ENCODE measurements at places on chromosomes 11 and 22.

GRCh38 chr22:50148991-50149721 is 21.4 kb upstream of the PANX2 start:
- DNase-seq, result no peak

DNA sequence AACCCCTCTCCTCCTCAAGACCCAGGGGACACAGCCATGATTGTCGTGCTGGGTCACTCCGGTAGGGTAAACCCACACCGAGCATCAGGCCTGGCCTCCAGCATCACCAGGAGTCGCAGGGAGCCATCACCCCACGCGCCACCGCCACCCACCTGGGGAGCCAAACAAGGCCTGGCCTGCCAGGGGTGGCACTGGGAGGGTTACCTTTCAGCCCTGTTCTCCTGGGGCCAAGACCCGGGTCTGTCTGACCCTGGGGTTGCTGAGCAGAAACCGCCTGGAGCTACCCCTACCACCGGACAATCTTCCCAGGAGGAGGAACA is 39.3 kb upstream of the NNMT start:
- no peak for DNase-seq

- no peak for DNase-seq
Observed at GRCh38 chr11:33405834-33406602, 148.8 kb downstream of the HIPK3 start.

DNA sequence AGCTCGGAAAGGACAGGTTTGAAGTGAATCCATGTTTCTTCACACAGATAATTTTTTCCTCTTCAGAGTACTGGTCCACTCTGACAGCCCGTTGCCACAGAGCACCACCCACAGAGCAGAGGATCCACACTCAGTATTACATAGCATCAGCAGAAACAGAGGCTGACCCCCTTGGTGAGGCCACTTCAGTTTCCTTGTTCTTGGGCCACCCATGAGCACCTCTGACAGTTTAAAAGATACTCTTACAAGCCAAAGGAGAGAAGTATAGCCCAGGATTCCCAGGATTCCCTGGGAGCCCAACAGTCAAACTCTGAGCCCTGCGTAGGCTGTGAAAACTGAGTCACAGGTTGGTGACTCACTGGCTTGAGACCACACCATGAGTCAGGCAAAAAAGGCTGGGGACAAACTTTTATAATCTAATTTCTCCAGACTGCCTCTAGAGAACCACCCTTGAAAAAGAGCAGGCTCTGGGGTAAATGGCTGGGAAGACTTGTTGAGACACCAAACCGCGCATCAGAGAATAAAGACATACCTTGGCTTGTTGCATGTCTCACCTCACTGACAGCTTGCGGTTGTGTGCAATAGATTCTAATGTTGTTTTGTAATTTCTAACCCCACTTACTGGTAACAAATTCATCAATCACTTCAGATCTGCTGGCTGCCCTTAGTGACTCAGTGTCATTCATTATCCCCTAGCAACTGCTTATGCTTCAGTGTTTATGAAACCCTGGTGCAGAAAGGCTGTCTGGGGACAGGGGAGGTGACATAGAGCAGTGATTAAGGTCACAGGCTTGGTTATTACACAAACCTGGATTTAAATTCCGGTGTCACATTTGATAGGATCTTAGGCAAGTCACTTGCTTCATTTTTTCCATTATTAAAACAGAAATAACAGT is 56.9 kb upstream of the PRSS23 start:
- no peak for DNase-seq

DNA sequence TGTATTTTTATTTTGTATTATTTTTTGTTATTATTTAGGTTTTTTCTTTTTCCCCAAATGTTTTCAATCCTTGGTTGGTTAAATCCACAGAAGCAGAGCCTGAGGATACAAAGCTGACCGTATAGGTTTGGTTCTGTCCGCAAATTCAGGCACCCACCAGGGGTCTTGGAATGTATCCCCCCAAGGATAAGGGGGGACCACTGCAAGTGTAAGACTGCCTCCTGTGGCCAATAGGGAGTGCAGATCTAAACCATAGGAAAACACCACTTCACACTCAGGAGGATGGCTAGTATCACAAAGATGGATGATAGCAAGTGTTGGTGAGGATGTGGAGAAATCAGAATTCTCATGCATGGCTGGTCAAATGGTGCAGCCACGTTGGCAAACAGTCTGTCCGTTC is 20.0 kb downstream of the CPT1A start:
- DNase-seq, result no peak

DNA sequence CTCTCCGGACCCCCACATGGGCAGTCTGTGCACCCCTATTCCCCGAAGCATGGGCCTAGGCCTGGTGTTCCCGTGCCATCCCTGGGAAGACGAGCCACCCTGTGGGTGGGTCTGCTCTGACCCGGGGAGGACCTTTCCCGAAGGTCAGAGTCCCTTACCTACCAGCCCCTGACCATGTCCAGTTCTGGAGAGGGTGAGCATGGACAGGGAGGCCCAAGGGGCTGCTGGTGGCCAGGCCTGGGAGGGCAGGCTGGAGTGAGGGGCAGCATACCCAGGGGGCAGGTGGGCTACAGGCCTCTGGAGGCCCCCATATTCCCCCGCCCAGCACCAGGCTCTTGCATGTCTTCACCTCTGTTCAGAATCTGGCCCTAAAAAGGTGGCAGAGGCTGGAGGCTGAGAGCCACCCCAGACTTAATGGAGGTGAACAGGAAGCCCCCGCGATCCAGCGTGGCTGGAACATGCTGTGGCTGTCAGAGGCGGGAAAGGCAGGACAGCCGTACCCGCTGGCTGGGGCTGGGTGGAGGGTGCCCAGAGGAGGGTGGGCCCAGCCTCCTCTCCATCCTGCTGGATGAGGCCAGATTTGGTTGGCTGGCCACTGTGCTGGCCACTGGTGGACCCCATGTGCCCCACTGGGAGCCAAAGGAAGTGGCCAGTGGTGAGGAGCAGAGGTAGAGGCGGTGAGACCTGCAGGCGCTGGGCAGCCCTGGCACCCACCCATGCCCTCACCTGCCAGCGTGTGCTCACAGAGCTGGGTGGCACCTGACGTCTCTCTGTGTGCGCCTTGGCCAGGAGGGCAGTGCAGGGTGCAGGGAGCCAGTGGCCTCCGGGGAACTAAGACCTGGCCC is 11.2 kb upstream of the SYT8 start:
- DNase-seq, result no peak

- DNase-seq, result no peak
Observed at GRCh38 chr22:26890870-26891269, 233.5 kb downstream of the MIAT start.

GRCh38 chr22:23913661-23914353 is 19.6 kb downstream of the MIF start:
- DNase-seq, result peak; percentile 74

DNA sequence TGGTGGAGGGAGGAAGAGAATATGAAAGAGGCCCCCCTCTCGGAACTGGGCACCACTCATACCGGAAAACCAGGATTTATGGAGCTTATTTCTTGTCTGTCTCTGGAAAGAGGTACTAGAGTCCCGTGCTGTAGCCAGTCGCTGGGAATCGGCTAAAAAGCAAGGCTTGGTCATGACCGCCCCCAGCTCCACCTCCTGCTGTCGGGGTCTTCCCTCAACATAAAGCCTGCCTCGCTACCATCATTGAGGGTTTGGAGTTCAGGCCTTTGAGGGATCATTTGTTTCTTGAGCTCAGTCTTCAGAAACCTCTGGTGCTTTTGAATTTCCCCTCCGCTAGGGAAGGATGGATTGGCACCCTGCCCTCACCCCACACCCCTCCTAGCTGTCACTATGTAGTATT is 97.1 kb downstream of the TSPAN18 start:
- DNase-seq, result no peak

DNA sequence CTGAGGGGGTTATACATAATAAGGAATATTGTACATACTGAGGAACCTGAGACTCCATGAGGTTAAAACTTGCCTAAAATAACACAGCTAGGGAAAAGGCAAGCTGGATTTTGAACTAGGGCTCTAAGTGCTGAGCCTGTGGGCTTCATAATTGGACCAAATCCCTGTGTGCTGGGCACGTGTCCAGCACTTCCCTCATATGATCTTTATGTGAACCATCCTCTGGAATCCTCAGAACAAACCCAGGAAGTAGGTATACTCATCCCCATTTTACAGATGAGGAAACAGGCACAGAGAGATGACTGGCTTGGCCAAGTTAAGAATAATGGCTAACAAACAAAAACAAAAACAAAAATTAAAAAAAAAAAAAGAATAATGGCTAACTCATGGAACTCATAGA is 14.9 kb downstream of the RTN4RL2 start:
- DNase-seq, result no peak

GRCh38 chr11:120660024-120660565 is 148.5 kb downstream of the GRIK4 start:
- no peak for DNase-seq

- no peak for DNase-seq
Observed at GRCh38 chr11:693887-694562, 997 bp downstream of the DEAF1 start.

Measured in NCI-H1417 treated with DMSO at 0.1 percent for 48 hours (cell line).